H9 (cell line): ENCODE measurements at places on chromosomes 12 and 14. TPM values are rescaled to one million over a fixed set of nuclear protein-coding genes. Genes with fewer than 3 reads are reported as not detected.

Gene IFNG-AS1
- not detected in 2 replicates for total RNA-seq

Gene EML1
- total RNA-seq, result 16.7 and 19.0 TPM in 2 replicates

DNA sequence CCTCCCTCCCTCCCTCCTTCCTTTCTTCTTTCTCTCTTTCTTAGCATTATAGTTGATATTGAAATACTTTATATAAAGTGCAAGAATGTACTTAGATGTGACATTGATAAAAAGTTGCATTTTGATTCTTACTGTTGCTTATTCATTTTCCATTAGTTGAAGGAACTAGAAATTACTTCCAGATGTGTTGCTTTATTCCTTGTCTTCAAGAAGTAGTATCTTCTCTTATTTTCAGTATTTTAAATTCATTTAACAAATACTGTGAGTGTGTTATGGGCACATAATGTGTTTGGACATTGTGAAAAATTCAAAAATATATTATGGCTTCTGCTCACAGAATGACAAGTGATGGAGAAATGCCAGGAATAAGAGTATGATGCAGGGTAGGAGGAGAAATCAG, 45.6 kb downstream of the TRMT5 start:
- no peaks in the 10 kb centered on the region for H3K4me1 ChIP-seq
- no peaks in the 10 kb centered on the region for H3K27me3 ChIP-seq
- H3K27ac ChIP-seq, result no peak overlapping the region
- no peak overlapping the region for H3K4me3 ChIP-seq
- no peaks in the 10 kb centered on the region for H3K36me3 ChIP-seq
- no peak for DNase-seq

Gene DEGS2
- 0.59 and 0.72 TPM in 2 replicates for total RNA-seq

DNA sequence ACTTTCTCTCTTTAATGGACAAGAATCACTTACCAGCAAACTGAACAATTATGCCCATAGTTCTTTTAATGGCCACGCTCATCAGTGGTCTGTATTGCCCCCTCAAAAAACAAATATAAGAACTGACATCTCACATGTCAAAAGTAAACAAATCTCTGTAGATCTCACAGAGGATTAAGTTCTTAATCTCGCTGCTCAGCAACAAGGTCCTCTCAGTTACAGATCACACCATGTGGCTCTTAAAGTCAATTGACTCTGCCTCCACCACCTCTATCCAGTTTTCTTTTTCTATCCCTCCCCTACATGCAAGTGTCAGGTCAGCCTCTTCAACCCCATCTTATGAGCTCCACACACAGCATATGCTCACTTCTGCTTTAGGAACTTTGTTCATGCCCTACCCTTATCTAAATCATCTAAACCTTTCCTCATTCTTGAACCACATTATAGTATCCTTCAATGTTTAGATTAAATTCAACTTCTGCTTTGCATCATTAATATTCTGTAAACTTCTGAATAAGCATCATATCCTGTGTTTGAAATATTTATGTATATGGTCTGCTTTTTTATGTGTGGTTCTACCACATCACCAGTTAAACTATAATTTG, 7.2 kb downstream of the ADAM20 start:
- DNase-seq, result no peak
- H3K4me3 ChIP-seq, result no peak overlapping the region
- no peak overlapping the region for H3K27ac ChIP-seq
- no peaks in the 10 kb centered on the region; the same call in 1 of the 2 replicates for H3K36me3 ChIP-seq
- no peaks in the 10 kb centered on the region for H3K27me3 ChIP-seq

DNA sequence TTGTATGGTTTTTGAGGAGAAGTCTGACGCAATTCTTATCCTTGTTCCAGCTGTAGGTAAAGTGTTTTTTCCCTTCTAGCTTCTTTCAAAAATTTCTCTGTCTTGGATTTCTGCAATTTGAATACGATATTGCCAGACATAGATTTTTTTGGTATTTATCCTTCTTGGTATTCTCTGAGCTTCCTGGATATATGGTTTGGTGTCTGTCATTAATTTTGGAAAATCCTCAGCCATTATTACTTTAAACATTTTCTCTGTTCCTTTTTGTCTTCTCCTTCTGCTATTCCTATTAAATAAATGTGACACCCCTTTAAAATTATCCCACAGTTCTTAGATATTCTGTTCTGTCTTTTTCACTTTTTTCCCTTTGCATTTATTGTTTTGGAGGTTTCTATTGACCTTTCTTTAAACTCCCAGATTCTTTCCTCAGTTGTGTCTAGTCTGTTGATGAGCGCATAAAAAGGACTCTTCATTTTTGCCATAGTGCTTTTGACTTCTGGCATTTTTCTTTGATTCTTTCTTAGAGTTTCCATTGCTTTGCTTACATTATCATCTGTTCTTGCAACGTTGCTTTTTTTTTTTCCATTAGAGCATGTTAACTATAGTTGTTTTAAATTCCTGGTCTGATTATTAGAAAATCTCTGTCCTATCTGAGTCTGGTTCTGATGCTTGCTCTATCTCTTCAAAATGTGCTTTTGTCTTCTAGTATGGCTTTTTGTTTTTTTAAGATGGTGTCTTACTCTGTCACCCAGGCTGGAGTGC, 129.1 kb downstream of the MSRB3 start:
- no peak overlapping the region for H3K27ac ChIP-seq
- H3K4me3 ChIP-seq, result no peak overlapping the region
- H3K4me1 ChIP-seq, result no peaks in the 10 kb centered on the region

DNA sequence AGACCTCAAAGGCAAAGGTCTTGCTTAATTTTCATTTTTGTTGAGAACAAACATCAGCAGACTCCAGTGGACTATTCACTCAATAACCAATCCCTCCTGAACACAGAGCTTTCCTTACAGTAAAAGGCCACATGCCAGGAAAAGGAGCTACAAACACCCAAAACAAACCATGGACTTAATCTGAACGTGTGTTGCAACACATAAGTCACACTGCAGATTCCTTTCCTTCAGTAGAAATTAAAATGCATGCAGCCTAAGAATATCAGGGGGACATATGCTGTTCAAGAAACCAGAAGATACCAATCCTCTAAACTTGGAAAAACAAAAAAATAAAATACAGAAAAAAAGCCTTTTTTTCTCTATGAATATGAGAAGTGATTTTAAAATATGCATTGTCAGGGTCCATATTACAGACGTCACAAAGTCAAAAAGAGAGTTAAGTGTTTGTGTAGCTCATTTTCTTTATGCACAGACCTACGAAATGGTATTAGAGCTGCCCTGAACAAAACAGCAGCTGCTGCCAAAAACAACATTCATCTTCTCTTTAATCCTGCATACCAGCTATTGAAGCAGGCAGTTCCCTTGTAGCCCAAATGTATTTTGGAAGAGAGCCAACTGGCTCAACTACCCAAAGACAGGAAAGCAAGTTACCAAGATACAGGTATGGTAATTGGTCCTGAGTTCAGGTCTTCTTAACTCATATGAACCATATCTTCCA, 26.2 kb downstream of the KITLG start:
- no peak for DNase-seq
- H3K27me3 ChIP-seq, result no peaks in the 10 kb centered on the region
- no peak overlapping the region for H3K27ac ChIP-seq

Gene TUNAR
- 25.6 and 26.2 TPM in 2 replicates for total RNA-seq

GRCh38 chr14:58873228-58873953, 235.6 kb downstream of the DACT1 start:
- H3K27me3 ChIP-seq, result no peaks in the 10 kb centered on the region
- no peak overlapping the region for H3K27ac ChIP-seq
- DNase-seq, result no peak
- no peaks in the 10 kb centered on the region for H3K36me3 ChIP-seq

Gene FOXG1
- total RNA-seq, result 0.07 and 0.11 TPM in 2 replicates

DNA sequence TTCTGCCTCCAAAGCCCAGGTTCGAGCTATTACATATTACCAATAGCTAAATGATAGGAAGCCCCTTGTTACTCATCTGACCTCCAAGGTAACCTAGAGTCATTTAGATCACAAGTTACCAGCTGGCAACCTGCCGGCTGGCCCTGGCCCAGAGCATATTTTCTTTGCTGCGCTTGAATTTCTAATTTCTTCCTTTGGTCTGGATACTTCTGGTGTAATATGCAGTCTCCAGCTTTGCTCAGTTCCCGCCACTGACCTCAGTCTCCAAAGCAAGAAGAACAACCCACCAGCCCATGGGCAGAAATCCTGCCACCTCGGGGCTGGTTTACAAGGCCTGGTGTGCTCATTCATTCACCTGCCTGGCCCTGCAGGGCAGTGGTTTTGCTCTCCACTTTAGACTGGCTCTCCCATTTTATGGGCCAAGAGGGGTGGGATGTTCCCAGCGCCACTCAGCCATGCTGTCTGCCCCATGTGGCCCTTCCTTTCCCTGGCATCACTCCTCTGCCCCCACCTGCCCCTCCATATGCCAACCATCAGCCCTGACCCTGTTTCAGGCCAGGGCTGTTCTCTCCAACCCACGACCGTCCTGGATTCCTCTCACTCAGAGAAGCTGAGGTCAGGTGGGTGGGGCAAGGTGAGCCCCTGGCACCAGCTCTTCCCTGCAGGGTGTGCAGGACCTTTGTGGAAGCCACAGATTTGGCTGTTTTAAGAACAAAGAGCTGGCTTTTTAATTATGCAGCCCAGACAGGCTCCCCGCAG, 76.0 kb downstream of the PRIMA1 start:
- H3K36me3 ChIP-seq, result no peaks in the 10 kb centered on the region
- no peaks in the 10 kb centered on the region; the same call in 1 of the 2 replicates for H3K4me1 ChIP-seq
- no peak overlapping the region for H3K4me3 ChIP-seq

- H3K4me1 ChIP-seq, result no peaks in the 10 kb centered on the region
- no peak for DNase-seq
- H3K4me3 ChIP-seq, result no peak overlapping the region
- no peak overlapping the region for H3K27ac ChIP-seq
Observed at GRCh38 chr12:130970908-130971233, 17.2 kb downstream of the ADGRD1 start.

GRCh38 chr12:82608706-82609105, 78.0 kb upstream of the TMTC2 start:
- H3K36me3 ChIP-seq, result no peaks in the 10 kb centered on the region
- no peak for DNase-seq
- H3K27me3 ChIP-seq, result no peaks in the 10 kb centered on the region
- H3K27ac ChIP-seq, result no peak overlapping the region
- H3K4me1 ChIP-seq, result no peaks in the 10 kb centered on the region
- no peak overlapping the region for H3K4me3 ChIP-seq

Gene GLIPR1
- 0.09 and 0.13 TPM in 2 replicates for total RNA-seq
